WERI-Rb-1 (cell line): ENCODE measurements at places on chromosomes 5 and 9.

DNA sequence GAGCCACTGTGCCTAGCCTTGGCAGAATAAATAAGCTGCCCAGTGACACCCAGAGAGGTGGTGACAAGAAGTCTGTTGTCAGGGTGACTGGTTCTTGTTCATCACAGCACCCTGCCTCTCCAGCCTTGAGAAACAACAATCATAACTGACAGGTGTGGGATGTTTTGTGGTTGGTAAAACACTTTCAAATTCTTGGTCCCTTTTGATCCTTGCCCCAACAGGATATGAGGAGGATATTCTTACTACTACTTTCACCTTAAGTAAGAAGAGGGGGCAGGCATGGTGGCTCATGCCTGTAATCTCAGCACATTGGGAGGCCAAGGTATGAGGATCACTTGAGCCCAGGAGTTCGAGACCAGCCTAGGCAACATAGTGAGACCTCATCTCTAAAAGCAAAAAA, 14.2 kb upstream of the FRRS1L start:
- no peak for DNase-seq

DNA sequence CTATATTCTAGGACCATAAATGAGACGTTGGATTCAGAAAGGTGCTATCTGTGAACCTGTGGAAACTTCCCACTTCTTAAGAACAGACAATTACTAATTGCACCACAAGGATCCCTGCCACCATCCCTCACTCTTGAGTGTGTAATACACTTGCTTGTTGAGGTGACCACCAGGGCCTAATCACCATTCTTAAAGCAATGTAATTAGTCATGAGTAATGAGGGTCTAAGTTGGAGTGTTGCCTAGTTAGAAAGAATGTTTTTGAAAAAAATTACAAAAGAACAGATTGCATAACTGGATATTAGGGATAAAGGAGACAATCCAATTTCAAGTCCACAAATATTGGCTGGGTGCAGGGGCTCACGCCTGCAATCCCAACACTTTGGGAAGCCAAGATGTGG, 56.9 kb upstream of the TRIO start:
- DNase-seq: no peak

- DNase-seq: no peak
Measured at GRCh38 chr5:109619606-109620005, 70.1 kb upstream of the MAN2A1 start.

DNA sequence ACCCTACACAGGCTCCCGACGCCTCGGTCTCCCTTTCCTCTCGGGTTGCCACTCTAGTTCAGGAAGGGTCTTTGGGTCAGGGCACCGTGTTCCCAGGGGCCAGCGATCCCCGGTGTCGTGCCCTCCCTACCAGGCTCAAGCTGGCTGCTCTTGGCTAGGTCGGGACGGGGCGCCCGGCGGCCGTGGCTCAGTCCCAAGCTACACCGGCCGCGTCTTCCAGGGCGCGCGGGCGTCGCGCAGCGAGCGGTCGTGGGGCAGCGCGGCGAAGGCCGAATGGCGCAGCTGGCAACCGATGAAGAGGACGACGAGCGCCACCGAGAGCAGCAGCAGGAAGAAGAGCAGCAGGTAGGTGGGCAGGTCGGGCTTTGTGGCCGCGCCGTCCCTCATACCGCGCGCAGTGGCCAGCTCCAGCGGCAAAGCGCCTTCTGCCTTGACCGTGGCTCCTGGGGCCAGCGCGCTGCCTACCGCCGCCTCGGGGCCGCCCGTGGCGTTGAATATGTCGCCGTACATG, 892 bp downstream of the SMIM32 start:
- peak; percentile 32 for DNase-seq

GRCh38 chr5:6501701-6502100, 53.0 kb downstream of the UBE2QL1 start:
- no peak for DNase-seq

DNA sequence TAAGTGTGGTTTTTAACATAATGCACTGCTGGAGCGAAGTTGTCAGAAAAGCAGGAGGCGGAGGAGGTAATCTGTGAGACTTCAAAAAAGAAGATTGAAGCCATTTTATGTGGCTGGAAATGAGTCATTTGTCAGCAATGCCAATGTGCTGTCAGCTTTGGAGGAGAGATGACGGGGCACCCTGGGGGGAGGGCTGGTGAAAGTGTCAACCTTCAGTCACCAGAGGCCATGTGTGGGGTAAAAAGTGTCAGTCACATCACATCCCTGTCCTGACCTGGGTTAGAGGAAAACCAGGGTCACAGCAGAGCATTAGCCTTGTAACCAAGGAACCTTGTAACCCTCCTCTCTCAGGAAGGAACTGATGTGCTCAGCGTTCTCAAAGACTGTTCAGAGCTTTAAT, 59.1 kb downstream of the TLR4 start:
- DNase-seq: no peak
